ENCODE measurements at places on chromosomes 13 and 19. TPM values are rescaled to one million over a fixed set of nuclear protein-coding genes. Genes with fewer than 3 reads are reported as not detected.

The FAM32A gene
- total RNA-seq: 56.4 TPM

The RFPL4A gene
- not detected for total RNA-seq

The EEF2 gene
- total RNA-seq: 1,960 TPM

The NLRP4 gene
- total RNA-seq: not detected

The ZNF274 gene
- total RNA-seq: 31.9 TPM

The PPM1N gene
- total RNA-seq: 0.67 TPM

The MIA gene
- total RNA-seq: not detected

GRCh38 chr13:108297114-108297513 lies 27.6 kb downstream of the TNFSF13B start:
- DNase-seq: no peak

DNA sequence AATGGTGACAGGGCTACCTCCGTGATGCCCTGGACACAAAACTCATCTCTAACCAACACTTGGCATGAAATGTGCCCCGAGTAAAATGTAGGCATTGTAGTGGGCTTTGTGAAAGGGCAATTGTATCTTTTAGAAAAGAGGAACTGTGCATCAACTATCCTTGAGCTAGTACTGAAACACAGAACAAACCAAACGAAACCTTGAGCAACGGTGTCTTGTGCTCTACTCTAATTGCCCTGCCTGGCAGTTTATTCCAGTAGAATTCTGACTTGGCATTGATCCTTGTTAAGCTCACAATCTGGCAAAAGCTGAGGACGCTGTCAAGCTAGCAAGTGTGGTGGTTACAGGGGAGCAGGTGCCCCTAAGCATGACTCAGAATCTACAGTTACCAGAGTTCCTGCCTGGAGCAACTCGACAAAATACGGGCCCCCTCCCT lies 707.1 kb upstream of the SPRY2 start:
- no peak for DNase-seq

- no peak for DNase-seq
Measured at GRCh38 chr19:6425732-6426620, 1.4 kb upstream of the KHSRP start.

GRCh38 chr19:4749870-4750590 lies 26.4 kb upstream of the DPP9 start:
- DNase-seq: no peak

- DNase-seq: no peak
Measured at GRCh38 chr19:41307954-41308449, 2.0 kb upstream of the CCDC97 start.

- DNase-seq: no peak
Measured at GRCh38 chr19:48573163-48573505, 21.2 kb downstream of the SULT2B1 start.

GRCh38 chr13:103758222-103758621 lies 692.0 kb upstream of the SLC10A2 start:
- DNase-seq: no peak

All from upper lobe of right lung (tissue), 1 donor.